ENCODE measurements at places on chromosomes 16 and 17.

- DNase-seq: no peak
These were observed 26.8 kb upstream of the KDM6B start for GRCh38 chr17:7807206-7807605.

DNA sequence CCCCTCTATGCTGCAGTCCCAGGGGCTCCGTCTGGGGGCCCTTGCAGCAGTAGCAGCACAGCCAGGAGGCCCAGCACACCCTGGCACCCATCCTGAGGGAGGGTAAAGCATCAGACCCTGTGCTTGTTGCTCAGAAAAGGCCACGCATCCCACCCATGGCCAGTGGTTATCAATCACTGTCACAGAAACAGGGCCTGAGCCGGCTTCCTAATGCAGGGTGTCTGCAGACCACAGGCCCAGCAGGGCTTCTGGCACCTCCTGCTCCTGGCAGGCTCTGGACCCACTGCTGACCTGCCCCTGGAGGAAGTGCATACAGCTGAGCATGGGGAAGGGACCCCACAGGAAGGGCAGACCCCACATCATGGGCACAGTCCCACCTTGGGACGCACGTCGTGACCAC is 26.9 kb upstream of the CDH15 start:
- DNase-seq: no peak

GRCh38 chr17:67696853-67697498 is 20.8 kb upstream of the NOL11 start:
- DNase-seq: no peak

DNA sequence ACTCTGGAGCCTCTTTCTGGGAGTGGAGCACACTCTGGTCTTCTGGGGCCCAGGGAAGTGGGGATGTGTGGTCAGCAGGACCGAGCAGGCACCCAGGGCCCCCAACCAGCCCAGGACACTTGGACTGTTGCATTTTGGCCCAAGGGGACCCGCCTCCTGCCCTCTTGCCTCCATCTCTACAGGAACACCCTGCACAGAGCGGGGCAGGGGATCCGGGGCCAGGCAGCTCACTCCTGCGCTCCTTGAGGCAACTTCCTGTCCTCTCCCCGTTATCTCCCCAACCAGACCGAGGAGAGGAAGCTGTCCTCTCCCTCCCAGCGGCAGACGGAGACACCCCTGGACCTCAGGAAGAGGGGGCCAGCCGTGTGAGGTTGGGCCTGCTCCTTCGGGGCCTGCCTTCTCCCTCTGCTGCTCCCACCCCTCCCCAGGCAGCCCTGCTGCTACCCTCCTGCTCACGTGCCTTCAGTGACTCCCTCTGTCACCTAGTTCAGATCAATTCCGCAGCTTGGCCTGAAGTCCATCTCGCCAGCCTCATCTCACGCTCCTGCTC is 10.0 kb upstream of the ATP2A3 start:
- DNase-seq: no peak

Measured in occipital lobe (tissue), 3 donors.